Uterus (tissue), 4 donors: ENCODE measurements at places on chromosomes 1 and 21. TPM values are rescaled to one million over a fixed set of nuclear protein-coding genes. Genes with fewer than 3 reads are reported as not detected.

GRCh38 chr1:4075436-4076225 is 175.6 kb upstream of the C1orf174 start:
- DNase-seq, result no peak

GRCh38 chr1:26471498-26472319 is 531 bp upstream of the HMGN2 start:
- DNase-seq, result peak; percentile 29

- no peak for DNase-seq
These were observed 57.0 kb downstream of the VPS26C start for GRCh38 chr21:37210130-37210529.

SPOCD1 gene
- not detected for total RNA-seq
